Fibroblast of the aortic adventitia (primary cell): ENCODE measurements at places on chromosomes 1 and 21.
A peak's percentile ranks its signal among the peaks of the same experiment; 100 is the strongest.

- no peak for DNase-seq
Observed at GRCh38 chr1:210910020-210910575, 223.8 kb downstream of the KCNH1 start.

- DNase-seq, result peak; percentile 70
Observed at GRCh38 chr1:54070171-54070837, 16.9 kb downstream of the TCEANC2 start.

- peak; percentile 42 for DNase-seq
Observed at GRCh38 chr1:224106568-224107281, 7.2 kb upstream of the FBXO28 start.

GRCh38 chr21:31804008-31804394 is 68.8 kb upstream of the HUNK start:
- DNase-seq, result no peak

DNA sequence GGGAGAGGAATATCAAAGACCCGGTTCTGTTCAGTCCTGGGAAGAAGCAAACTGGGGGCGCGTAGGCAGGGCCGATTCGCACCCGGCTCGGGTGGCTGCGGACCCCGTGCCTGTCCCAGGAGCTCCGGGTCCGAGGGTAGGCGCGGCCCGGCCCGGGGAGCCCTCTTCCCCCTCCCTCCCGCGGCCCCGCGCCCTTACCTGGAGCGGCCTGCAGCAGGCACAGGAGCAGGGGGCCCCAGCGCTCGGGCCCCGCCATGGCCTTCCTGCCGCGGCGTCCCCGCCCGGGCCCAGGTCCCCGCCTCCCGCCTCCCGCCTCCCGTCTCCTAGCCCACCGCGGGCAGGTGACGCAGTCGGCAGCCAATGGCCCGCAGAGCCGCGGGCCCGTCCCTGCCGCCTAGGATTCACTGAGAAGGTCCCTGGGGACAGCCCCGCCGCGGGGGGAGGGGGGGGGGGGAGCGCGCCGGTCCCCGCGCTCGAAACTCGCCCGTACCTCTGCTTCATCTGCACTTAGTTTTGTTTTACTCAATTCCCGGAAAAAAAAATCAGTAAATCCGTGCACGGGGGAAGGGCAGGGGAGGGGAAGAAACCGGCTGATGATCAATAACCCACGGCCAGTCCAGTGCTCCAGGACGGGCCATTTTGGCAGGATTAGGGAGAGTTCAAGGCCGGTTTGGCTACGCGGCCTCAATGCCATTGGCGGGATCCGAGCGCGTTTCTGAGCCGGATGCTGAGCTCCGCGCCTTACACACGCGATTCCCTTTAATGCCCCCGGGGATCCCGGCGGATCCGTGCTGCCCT is at the start of gene IFNLR1:
IFNLR1 (minus strand) TSS at position 297 of the 798 bp plus-strand sequence; CDS start at position 256, 41 bp downstream.
- peak; percentile 12 for DNase-seq

DNA sequence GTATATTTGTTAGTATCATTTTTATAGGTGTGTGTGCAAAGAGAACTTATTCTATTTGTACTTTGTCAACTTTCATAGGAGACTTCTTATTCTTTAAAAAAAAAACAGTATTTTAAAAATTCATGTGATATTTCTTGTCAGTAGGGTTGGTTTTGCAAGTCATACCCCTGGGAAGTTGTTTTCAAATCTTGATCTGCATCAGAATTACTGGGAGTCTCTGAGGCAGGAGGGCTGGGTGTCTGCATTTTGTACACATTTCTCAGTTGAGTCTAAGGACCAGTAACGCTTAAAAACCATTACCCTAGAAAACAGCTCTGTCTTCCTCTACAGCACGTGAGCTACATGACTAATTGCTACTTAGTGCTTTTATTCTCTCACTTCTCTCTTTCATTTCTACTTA is 76.0 kb upstream of the CTTNBP2NL start:
- DNase-seq, result no peak
